ENCODE measurements at places on chromosomes 12 and 14.

- no peak for DNase-seq
Observed at GRCh38 chr14:74528406-74528805, 34.8 kb downstream of the ISCA2 start.

DNA sequence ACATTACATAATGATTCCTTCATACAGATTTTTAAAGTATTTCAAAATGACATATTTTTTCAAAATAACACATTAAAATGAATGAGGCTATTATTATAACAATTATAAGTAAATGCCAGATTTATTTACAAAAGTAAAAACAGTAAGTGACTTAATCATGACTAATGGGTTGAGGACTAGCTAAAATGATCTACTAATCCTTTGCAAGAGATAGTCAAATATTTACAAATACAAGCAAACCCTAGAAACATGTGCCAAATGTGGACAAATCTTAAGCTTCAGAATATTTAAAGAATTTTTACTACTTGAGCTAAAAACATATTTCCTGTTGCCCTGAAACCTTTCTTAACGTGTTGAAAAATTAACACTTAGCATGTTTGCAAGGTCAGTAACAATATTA is 74.8 kb downstream of the KIF21A start:
- DNase-seq = no peak

DNA sequence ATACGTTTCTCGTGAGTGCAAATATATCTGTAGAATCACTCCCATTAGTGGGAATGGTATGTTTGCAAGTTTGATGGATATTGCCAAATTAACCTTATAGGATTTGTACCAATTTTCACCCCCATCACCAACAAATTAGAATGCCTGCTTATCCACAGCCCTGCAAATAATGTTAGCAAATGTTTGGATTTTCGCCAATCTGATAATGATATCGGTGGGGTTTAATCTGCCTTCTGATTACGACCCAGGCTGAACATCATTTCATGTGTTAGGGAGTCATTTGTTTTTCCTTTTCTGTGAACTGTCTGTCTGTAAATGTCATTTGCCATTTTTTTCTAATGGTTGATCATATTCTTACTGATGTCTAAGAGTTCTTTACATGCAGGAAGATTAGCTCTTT is 4.1 kb upstream of the DAZAP2 start:
- DNase-seq = no peak

GRCh38 chr14:29548948-29549370 is 378.7 kb downstream of the PRKD1 start:
- no peak for DNase-seq

- DNase-seq = no peak
Observed at GRCh38 chr14:92646952-92647796, 101.3 kb downstream of the LGMN start.

GRCh38 chr12:115451780-115452736 is 768.1 kb upstream of the TBX3 start:
- no peak for DNase-seq

DNA sequence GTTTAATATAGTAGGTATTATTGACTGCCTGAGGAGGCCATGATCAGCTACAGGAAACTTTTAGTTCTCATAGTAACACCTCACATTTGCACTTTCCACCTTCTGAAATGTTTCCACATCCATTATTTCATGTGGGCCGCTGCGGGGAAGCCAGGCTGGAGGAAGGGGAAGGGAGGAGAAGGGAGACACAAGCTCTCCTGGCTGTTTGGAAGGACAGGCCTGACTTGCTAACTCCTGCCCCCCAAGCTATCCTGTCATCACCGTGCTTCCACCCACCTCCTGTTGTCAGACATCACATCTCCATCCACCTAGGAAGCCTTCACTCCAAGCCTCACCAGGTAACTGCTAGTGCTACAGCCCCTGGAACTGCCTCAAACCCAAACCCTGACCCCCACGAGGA is 9.5 kb downstream of the DPF3 start:
- DNase-seq = no peak

DNA sequence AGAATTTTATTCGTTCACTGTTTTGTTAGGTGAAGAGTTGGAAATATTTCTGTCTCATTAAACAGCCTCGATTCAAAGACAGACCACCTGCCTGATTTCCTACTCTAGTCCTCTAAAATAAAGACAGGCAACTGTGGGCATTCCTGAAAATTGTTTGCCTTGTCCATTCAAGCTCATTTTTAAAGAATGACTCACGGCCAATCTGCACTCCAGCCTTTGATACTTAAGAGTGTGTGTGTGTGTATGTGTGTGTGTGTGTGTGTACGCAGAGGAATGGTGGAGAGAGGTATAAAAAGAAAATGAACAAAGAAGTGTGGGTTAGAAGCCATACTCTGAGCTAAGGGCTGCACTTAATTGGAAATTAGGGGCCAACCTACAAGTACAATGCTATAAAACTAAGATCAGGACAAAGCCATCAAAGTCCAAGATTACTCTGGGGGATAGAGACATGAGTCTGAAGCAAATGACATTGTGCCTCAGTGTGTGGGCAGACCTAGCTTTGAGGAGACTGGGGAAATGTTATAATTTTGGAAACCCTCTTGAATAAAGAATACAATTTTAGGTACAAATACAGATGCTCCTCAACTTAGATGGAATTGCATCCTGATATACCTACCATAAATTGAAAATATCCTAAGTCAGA is 45.6 kb upstream of the SOCS2 start:
- DNase-seq = no peak

DNA sequence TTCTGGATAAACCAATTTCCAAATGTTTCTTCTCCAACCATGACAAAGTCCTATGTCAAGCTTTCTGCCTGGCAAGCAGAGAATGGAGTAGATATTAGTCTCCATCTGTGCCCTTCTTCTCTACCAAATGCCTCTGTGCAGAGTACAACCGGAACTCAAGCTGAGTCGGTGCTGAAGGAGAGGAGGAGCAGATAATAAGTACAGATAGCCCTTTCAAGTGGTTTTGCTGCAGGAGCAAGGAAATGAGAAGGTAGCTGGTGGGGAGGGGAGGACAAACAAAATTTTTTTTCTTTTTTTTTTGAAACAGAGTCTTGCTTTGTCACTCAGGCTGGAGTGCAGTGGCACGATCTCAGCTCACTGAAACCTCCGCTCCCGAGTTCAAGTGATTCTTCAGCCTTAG is 14.2 kb upstream of the HELB start:
- peak; percentile 36 for DNase-seq

DNA sequence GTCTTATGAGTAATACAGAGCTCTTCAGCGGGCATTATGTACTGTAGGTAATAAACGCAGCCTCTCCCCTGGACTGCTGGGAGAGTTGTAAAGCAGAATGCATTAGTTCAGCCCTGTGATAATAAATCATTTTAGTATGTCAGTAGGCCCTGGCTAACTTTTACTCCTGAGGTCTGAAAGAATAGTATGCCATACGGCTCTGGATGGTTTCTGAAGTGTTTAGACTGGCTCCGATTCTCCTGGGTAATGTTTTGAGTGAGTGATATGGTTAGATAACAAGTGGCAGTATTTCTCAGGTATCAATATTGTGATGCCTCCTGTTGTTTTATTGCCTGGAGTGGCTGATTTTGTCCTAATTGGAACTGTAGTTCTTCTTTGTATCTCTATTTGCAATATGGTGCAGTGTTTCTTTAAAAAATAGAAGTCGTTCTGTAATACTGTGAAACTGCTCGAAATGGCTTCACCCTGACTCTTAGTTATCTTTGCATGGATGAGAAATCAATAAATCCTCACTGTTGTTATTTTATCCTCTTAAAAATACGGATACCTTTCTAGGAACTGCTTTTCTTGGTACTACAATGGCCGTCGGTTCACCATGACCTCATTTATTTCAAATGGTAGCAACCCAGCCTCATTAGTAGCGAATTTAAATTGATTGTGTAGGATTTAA is 100.2 kb downstream of the PDZRN4 start:
- DNase-seq = no peak

- DNase-seq = no peak
Observed at GRCh38 chr14:61619494-61619893, 75.8 kb upstream of the HIF1A start.

DNA sequence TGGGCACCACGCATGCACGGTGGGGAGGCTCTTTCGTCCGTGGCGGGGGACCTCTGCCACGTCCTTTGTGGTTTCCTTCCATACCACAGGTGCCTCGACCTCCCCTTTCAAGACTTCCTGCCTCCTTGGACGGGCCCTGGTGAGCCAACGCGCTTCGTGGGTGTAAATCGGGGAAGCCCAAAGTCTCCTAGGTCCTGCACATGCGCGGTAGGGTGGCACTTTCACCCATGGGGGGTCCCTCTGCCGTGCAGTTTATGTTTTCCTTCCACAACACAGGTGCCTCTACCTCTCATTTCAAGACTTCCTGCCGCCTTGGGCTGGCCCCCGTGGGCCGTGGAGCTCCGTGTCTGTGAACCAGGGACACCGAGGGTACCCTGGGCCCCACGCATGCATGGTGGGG is 349.7 kb downstream of the ALG10 start:
- no peak for DNase-seq

DNA sequence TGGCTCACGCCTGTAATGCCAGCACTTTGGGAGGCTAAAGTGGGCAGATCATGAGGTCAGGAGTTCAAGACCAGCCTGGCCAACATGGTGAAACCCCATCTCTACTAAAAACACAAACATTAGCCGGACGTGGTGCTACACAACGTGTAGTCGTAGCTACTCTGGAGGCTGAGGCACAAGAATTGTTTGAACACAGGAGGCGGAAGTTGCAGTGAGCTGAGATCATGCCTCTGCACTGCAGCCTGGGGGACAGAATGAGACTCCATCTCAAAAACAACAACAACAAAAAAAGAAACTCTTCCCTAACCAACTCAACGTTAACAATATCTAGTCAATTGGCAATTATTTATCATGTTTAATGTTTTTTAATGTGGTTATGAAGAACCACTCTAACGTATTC is 89.3 kb downstream of the EPS8 start:
- no peak for DNase-seq

DNA sequence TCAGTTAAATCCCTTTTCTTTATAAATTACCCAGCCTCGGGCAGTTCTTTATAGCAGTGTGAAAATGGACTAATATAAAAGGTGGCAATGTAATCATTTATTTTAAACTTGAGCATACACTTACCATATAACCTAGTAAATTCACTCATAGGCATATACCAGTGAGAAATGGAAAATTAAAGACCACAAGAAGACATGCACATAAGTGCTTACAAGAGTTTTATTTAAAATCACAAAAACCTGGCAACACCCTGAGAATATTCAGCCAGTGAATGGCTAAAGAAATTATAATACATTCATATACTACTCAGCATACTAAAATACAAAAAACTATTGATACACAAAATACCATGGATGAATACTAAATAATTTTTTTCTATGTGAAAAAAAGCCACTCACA is 1017.5 kb upstream of the TMEM132C start:
- no peak for DNase-seq

- no peak for DNase-seq
Observed at GRCh38 chr14:91255026-91255695, 10.7 kb upstream of the GPR68 start.

DNA sequence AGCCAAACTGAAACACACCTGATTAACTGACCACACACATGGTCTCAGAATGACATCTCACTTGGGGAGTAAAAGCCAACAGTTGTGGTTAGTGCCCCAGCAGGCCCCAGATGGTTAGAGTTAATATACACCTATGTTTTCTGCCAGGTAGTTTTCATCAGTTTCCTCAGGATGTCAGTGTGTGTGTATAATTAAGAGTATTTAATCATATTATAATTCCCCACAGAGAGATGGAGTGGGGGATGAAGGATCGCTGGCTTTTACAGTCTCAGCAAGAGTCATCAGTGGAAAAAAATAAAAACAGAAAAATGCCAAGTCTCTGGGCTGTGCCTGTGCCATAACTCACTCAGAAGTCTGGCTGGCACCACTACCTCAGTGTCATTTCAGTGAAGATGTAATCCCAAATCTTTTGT is 412.5 kb downstream of the ZFP36L1 start:
- DNase-seq = no peak

- no peak for DNase-seq
Observed at GRCh38 chr14:51676549-51676948, 24.8 kb downstream of the FRMD6 start.

DNA sequence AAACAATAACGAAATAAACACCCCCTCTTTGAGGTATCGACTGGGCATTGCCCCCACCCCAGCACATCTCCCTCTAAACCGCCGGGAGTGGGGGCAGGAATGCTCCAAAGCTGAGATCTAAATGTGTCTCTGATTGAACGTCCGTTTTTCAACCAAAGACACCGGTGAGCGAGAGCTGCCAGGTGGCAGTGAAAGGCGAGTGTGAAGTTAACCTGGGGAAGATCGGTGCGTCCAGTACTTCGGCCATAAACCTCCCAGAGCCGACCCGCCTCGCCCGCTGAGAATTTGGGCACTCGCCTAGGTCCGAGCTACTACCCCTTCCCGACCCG is 625 bp downstream of the ANGEL1 start:
- no peak for DNase-seq

DNA sequence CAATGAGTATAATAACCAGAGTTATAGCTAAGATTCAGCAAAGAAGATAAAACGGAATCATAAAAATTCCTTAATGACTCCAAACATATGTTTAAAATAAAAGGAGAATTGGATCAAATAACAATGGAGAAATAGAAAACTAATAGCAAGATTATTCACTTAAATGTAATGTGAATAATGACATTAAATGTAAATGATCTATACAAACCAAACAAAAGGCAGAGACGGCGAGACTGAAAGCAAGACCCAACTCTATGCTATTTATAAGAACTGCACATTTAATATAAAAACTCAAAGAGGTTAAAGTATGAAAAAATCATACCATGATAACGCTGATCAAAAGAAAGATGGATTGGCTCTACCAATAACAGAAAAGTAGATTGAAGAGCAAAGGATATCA is 3.9 kb upstream of the TSHR start:
- DNase-seq = no peak

DNA sequence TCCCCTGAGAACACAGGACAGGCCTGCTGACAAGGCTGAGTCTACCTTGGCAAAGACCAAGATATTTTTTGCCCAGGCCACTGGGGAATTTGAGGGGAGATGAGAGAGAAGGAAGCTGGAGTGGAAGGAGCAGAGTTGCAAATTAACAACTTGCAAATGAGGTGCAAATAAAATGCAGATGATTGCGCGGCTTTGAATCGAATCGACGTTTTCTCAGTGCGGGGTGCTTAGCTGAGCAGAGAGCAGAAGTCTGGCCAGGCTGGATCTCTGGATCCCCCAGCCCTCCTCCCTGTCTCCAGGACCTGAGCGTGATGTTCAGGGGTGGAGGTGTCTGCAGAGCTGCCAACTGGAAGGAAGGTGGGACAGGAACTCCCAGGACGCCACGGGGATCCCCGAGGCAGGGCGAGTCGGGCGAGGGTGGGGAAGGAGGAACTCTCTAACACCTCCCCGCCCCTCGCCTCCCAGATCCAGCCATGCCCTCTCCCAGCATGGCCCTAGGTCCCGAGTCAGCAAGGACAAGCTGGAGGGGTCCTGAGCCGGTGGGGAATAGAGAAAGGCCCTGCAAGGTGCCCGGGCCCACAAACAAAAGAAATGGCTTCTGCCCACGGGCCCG is 527 bp upstream of the CARMIL3 start:
- no peak for DNase-seq

All from stimulated activated CD4-positive, alpha-beta T cell treated with anti-CD3 and anti-CD28 coated beads, TNF-alpha, amount 100 ng/mL, for 1 hour (primary cell).